IMR-90 (cell line): ENCODE measurements at places on chromosomes 6 and 20. TPM values are rescaled to one million over a fixed set of nuclear protein-coding genes. Genes with fewer than 3 reads are reported as not detected.

Gene TBX18
- 0.83 and 1.3 TPM in 2 replicates for total RNA-seq

Gene MTO1
- total RNA-seq = 34.7 and 39.8 TPM in 2 replicates

Gene HTR1E
- not detected in 2 replicates for total RNA-seq

Gene JPH2
- 0.54 and 0.83 TPM in 2 replicates for total RNA-seq

Gene TMEM170B
- total RNA-seq = 0.18 and 0.28 TPM in 2 replicates

Gene THBD
- total RNA-seq = under 0.01 TPM in 1 of 2 replicates, not detected in the other

Gene CAGE1
- total RNA-seq = under 0.01 TPM in 1 of 2 replicates, not detected in the other

Gene LIN28B
- not detected in 2 replicates for total RNA-seq

Gene ZSCAN23
- total RNA-seq = 5.3 and 8.4 TPM in 2 replicates

Gene CTAGE9
- not detected in 2 replicates for total RNA-seq

Gene GZF1
- 23.7 and 30.3 TPM in 2 replicates for total RNA-seq

Gene FAM217A
- total RNA-seq = not detected in 2 replicates

Gene SALL4
- not detected in 2 replicates for total RNA-seq

Gene PXMP4
- 2.2 and 3.6 TPM in 2 replicates for total RNA-seq

Gene SEMG1
- not detected in 2 replicates for total RNA-seq

Gene CPNE5
- not detected in 2 replicates for total RNA-seq

Gene C4B
- total RNA-seq = 0.54 and 0.56 TPM in 2 replicates

Gene C6orf132
- total RNA-seq = 0.72 and 1.1 TPM in 2 replicates

Gene CLPSL2
- total RNA-seq = not detected in 2 replicates

Gene MYLK2
- total RNA-seq = 0.18 and 0.28 TPM in 2 replicates

Gene KPNA5
- total RNA-seq = 5.9 and 9.4 TPM in 2 replicates

Gene PLCB1
- total RNA-seq = 16.1 and 17.5 TPM in 2 replicates

Gene ARMC12
- 0.18 and 0.28 TPM in 2 replicates for total RNA-seq

Gene WFDC5
- total RNA-seq = not detected in 2 replicates

Gene RFX6
- total RNA-seq = not detected in 2 replicates

Gene STMND1
- not detected in 2 replicates for total RNA-seq

Gene OTOR
- total RNA-seq = not detected in 2 replicates

Gene C20orf144
- under 0.01 TPM in 2 replicates for total RNA-seq

Gene GPLD1
- 0.18 and 0.28 TPM in 2 replicates for total RNA-seq

Gene SLC4A11
- 0.28 and 0.36 TPM in 2 replicates for total RNA-seq

Gene THBS2
- total RNA-seq = 101 and 113 TPM in 2 replicates

Gene PSMB9
- total RNA-seq = 8.3 and 9.0 TPM in 2 replicates

Gene C4A
- 0.83 and 0.90 TPM in 2 replicates for total RNA-seq

Gene AKAP12
- 118 and 176 TPM in 2 replicates for total RNA-seq

Gene OR2H1
- not detected in 2 replicates for total RNA-seq

Gene TMC2
- not detected in 2 replicates for total RNA-seq

Gene CUTA
- 122 and 136 TPM in 2 replicates for total RNA-seq

Gene GTSF1L
- not detected in 2 replicates for total RNA-seq

Gene FAM83D
- total RNA-seq = 20.4 and 23.1 TPM in 2 replicates

Gene FRS3
- total RNA-seq = 0.28 and 0.54 TPM in 2 replicates

Gene C6orf118
- total RNA-seq = not detected in 2 replicates

Gene EYA4
- 11.1 and 11.9 TPM in 2 replicates for total RNA-seq

Gene HLA-DOB
- 0.28 and 0.36 TPM in 2 replicates for total RNA-seq

Gene TASP1
- total RNA-seq = 7.9 and 9.7 TPM in 2 replicates

Gene HMGCLL1
- total RNA-seq = not detected in 2 replicates

Gene PRKN
- 0.18 and 0.28 TPM in 2 replicates for total RNA-seq

Gene ZNF311
- total RNA-seq = 0.28 and 0.36 TPM in 2 replicates

Gene LGSN
- total RNA-seq = not detected in 2 replicates

Gene CASS4
- total RNA-seq = 25.8 and 26.1 TPM in 2 replicates
